ENCODE measurements at places on chromosomes 3 and 15.

DNA sequence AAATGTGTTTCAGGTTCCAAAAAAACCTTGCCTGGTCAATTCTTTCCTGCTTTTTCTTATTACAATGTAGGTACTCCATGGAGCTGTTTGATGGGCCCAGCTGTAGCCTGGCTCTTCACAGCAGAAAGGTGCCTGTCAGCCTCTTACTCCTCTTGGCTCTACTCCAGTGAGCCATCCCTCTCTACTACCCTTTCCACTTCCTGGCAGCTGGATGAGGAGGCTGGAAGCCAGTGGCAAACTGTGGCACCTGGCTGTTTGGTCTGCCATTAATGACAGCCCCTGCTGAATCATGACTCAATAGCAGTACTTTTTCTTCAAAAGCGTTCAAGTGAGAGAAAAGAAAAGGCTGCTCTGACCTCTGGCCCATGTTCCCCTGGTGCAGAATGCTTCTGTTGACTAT, 618.1 kb downstream of the PYDC2 start:
- DNase-seq = no peak

DNA sequence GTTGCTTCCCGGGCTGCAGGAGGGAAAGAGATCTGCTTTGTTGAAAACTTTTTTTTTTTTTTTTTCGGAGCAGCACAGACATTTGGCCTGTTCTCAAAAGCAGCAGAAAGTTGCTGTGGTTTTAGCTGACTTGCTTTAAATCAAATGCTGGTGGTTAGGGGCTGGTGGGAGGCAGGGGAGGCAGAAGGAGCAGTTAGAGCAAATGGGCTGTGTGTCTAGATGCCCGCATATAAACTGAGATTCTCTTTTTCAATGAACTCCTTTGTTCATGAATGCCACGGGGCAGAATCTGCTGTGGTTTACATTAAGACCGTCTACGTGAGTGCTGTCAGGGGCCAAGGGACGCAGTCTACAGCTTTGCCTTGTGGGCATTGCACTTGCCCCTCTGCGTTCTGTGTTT, 95.9 kb downstream of the FLNB start:
- no peak for DNase-seq

GRCh38 chr3:192545333-192545732, 182.0 kb downstream of the FGF12 start:
- no peak for DNase-seq

GRCh38 chr3:30686176-30686575, 79.8 kb downstream of the TGFBR2 start:
- DNase-seq = no peak

DNA sequence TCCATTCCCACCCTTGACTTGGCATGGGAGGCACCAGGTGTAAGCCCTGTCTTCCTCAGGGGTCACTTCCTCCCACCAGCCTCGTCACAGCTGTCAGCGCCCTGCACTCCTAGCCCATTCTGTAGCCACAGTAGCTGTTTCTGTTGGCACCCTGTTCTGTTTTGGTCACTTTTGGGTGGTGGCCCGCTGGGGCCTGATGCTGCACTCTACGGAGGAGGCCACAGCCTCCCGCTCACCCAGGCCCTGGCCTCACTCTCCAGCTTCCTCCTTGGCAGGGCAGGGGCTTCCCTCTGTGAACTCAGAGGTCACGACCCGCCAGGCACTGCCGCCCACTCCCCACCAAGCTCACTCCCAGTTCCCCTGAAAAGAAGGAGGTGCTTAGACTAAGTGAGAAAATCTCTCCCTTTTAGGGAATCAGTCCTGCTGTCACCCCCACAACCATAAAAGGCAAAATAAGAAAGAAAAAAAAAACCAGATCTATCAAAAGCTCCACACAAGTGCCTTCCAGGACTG, 68.4 kb downstream of the MGLL start:
- no peak for DNase-seq

DNA sequence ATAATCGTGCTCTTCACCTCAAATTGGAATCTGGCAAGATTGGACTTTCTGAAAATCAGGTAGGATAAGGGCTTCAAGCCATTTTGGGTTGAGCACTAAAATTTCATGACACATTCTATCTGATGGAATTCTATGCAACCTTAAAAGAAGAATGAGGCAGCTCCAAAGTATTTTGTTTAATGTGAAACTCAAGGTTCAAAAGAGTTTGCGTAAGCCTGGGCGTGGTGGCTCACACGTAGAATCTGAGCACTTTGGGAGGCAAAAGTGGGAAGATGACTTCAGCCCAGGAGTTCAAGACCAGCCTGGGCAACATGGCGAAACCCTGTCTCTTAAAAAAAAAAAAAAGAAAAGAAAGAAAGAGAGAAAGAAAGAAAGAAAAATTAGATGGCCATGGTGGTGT, 3.6 kb upstream of the PLA1A start:
- DNase-seq = no peak

DNA sequence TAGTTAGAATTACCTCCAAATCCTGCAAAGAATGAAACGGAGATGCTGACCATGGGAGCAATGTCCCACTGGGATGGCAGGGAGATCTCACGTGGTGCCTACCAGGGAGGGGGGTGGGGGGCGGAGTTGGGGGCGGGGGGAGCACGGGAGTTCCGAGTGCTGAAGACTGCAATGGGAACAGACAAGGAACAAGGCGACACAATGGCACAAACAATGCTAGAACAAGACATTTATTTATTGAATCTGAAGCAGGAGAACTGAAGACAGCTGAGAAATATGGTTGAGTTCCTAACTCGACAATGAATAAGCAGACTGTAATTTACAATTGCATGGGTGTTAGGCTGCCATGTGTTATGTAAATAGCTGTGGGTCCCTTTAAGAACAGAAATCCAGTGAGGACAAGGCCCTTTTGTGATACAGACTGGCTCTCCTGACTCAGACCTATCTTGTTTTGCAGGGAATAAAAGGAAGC, 91.2 kb downstream of the AQP9 start:
- no peak for DNase-seq

GRCh38 chr3:98744283-98744682, 18.9 kb upstream of the ST3GAL6 start:
- no peak for DNase-seq

DNA sequence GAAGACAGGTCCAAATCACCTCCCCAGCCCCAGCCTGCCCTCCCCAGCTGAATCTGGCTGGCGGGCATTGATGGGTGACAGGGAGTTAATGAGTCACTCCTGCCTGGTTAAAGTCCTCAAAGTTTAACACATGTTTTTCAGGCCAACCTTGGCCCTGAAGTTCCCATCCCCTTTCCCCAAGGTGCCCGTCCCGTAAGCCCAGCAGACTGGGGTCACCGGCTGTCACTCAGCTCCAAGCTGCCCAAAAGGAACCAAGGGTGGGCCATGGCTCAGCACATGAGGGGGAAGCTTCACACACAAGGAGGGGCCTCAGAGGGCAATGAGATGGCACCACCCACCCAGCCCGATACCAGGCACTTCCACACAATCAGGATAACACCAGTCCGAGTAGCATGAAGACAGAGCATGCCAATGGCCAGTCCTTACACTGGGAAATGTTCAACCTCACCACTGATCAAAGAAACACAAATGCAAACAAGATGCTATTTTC, 10.2 kb upstream of the KLF15 start:
- DNase-seq = no peak

- no peak for DNase-seq
Observed at GRCh38 chr3:124461838-124462632, 268.2 kb upstream of the UMPS start.

DNA sequence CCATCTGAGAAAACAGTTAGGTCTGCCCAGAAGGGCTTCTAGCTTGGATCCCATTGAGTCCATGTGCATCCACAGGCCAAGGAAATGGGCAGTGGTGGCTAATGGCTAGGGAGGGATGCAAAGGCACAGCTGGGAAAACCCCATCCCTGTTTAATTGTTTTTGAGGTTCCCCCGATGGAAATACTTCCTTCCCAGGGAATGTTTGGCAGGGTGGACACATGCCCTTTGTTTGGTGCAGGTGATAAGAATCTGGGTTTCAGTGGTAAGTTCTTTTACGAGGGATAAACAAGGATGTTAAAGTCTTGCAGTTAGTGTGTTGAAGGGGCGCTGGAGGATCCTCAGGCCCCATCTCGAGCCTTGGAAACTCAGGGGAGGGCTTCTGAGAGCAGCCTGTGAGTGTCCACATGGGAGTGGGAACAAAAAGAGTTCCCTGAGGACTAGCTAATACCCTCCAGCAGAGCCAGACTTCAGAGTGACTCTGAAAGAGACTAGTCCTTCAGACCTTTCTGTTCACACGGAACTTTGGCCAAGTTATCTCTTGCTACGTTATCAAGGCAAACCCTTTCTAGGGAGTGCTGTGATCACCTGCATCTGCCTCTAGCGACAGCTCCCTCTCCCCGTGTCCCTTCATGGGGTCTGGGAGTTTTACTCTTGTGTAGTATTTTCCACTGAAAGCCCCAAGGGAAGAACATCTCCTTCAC, 17.4 kb downstream of the PTPRG start:
- DNase-seq = no peak

DNA sequence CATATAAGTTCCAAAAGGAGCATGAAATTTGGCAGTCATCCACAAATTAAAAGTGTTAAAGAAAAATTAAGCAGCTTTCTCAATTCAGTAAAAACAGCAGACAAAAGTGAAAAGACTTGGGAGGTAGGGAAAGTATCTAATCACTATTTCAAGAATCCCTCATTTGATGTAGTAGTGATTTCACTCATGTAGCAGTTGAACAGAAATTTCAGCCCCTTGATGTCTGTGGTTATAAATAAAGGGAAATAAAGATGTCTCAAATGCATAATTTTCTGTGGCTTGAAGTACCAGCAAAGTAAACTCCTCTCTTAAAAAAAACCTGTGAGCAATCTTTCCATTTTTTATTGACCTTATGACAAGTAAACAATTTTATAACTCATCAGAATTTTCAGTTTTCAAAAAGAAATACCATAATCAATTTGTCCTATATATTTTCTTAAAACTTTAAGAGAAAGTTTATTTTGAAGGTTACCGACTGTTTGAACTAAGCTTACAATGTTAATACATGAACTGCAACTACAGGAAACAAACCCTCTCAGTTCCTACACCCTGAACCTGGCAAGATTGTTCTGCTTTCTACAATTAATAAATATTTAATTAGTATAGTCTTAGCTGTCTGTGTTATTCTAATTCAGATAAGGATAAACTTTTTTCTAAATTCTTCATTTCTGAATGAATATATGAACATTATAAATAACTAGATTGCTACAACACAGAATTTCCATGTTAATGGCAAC, 94.2 kb downstream of the CBLB start:
- DNase-seq = no peak

GRCh38 chr15:44659056-44659455, 4.4 kb downstream of the SPG11 start:
- DNase-seq = no peak

- DNase-seq = no peak
Observed at GRCh38 chr15:78959360-78959759, 14.5 kb upstream of the CTSH start.

DNA sequence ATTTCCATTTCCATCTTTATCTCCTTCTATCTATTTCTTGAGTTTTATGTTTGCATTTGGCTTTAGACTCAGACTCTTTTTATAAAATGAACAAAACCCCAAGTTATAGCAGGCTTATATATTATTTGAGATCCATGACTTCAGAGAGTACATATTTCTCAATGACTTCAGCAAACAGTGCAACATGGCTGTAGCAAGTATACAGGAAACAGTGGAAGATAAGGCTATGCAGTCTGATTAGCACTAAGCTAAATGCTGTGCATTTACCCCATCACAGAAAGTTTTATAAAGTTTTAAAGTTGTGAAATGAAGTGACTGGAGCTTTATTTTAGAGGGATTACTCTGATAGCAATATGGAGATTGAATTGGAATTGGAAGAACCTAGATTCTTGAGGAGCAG, 463.5 kb upstream of the TGFBR2 start:
- no peak for DNase-seq

GRCh38 chr3:128787256-128788253, 61.6 kb downstream of the RAB7A start:
- DNase-seq = no peak

GRCh38 chr3:23256741-23257435, 53.8 kb downstream of the UBE2E2 start:
- DNase-seq = no peak

DNA sequence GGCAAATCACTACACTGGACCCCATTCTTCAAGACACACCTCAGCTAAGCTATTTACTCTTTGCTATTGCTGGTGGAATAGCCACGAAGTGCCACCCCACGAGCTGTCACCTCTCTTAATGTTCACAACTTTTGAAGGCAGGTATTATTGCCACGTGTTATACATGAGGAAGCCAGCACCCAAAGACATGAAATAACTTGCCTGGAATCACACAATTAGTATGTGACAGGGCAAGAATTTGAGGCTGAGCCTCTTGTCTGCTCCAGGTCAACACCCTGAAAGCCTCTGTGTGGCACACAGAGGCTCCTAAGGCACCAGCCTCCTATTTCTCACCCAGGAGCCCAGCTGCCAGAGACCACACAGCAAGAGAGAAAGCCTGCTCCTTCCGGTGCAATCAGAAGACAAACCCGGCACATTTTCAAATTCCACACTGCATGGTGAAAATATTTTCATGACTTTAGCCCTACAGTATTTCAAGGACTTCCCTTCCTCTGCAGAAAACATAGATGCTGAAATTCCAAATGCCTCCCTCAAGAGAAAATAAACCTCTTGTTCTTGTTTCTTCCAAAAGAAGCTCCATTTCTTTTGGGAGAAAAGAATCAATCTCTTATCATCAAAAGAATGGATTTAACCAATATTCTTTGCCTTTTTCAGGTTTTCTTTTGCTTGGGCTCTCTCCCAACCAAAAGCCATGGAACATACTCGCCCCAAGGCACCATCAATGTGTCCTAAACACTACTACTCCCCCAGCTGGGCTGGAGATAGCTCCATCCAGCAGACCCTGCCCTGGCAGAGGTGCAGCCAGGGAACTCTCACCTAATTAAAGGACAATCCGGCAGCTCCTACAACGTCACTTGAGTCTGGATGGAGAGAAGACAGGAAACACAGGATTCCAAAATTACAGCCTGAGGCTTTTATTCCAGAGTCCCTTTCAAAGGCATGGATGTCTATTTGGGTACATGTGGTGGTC, 84.7 kb upstream of the THBS1 start:
- no peak for DNase-seq

DNA sequence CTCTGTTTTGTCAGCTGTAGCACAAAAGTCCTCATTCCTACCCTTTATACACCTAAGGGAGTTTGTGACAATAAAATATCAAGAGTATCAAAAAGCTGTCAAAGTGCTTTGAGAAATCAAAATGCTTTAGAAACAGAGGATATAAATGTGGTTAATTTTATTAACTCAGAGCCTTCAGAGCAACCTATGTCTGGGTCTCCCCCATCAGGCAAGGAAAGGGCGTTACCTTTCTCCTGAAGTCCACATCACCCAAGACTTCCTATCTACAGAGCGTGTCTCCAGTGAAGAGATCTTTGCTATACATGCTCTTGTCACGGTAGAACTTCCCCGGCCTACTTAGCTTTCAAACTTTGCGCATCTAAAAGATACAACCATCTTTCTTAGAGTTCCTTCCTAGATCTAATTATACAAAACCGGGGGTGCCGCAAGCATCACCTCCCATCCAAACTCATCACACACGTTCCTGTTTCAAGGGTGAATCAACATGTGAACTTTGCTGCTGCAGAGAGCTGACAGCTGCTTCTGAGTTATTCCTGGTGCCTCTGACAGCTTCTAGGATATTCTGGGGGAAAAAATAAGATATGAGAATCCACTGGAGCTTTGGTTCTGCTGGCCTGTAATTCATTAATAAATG, 93.0 kb downstream of the RARB start:
- no peak for DNase-seq

- DNase-seq = no peak
Observed at GRCh38 chr15:48292458-48292857, 38.8 kb upstream of the DUT start.

- no peak for DNase-seq
Observed at GRCh38 chr15:101064795-101065569, 145.8 kb downstream of the LRRK1 start.
